ENCODE measurements at places on chromosomes 12 and 14.

DNA sequence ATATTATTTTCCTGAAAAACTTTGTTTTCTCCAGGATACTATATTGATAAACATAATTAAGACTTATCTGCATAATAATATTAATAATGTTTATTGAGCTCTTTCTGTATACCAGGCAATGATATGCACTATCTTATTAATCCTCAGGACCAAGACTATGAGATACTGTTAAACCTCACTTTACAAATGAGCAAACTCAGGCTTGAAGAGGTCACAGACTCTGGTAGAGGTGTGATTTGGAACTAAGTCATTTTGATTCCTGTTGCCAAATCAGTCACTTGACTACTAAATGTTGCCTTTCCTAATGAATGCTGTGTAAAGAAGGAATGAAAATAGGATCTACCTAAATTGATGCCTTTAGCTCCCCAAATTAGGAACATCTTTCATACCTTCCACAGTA is 7.3 kb downstream of the SLC39A9 start:
- no peak for DNase-seq

DNA sequence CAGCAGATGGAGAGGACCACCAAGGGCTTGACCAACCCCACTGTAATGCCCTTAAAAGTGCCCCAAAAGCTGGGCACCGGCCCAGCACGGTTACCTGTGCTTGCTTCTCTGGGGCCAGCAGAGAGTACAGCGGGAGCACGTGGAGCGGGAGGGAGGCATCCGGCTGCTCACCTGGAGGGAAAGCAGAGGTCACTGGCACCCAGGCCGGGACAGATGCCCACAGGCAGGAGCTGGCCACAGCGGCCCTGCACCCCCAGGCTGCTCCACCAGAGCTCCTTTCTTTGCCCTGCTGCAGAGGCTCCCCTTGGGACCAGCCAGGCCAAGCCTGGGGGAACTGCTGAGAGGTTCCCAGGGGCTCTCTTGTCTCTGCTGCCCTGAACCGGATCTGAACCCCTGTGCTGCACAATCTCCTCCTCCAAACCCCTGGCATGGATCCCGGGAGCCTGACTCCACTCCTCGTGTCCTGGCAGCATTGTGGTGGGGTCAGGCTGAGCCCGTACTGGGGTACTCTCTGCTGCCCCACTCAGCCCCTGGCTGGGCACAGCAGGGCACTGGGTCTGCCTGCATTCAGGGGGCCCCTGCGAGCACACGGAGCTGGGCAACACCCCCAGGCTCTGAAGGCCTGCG is 24.0 kb downstream of the DHX37 start:
- DNase-seq = no peak

DNA sequence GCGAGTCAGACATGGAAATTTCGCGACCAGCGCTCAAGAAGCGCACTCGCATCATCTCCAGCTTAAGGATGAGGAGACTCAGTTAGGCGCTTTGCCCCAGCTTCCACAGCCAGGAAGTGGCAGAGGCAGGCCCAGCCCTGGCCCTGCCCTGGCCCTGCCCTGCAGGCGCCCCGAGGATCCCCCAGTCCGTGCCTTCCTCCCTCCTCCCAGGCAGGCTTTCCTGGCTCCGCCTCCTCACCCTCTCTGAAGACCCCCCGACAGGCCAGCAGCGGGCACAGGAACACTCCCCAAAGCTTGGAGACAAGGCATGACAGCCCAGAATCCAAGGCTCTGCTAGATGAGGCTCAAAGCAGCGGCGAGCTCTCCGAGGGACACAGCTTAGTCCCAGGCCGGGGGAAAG is 25.1 kb downstream of the UBR7 start:
- no peak for DNase-seq

GRCh38 chr12:52590021-52590420 is 11.2 kb downstream of the KRT72 start:
- DNase-seq = no peak

GRCh38 chr12:108543652-108544051 is 17.3 kb downstream of the SART3 start:
- DNase-seq = peak; percentile 65

- DNase-seq = no peak
Measured at GRCh38 chr12:103809154-103809553, 31.9 kb downstream of the NT5DC3 start.

DNA sequence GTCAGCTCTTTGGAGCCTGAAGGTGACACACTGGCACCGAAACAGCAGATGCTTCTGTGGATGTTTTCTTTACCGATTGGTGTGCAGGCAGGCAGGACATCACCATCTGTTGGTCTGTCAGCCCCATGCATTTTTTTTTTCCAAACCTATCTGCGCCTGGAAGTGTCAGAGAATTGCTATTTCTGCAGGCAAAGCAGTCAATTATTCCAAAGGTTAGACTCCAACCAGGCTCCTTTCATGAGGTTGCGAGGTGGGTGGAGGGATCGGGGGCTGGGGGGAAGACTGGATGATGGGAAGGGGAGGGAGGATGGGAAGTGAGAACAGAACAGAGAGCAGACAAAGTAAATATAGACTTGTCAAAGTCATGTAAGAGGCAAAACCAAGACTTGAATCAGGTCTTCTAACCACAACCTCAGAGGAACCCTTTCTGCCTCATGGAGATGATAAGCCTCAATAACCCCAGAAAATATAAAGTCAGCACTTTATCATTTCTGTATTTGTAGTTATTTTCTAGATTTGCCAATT is 117.7 kb downstream of the OTOGL start:
- no peak for DNase-seq

DNA sequence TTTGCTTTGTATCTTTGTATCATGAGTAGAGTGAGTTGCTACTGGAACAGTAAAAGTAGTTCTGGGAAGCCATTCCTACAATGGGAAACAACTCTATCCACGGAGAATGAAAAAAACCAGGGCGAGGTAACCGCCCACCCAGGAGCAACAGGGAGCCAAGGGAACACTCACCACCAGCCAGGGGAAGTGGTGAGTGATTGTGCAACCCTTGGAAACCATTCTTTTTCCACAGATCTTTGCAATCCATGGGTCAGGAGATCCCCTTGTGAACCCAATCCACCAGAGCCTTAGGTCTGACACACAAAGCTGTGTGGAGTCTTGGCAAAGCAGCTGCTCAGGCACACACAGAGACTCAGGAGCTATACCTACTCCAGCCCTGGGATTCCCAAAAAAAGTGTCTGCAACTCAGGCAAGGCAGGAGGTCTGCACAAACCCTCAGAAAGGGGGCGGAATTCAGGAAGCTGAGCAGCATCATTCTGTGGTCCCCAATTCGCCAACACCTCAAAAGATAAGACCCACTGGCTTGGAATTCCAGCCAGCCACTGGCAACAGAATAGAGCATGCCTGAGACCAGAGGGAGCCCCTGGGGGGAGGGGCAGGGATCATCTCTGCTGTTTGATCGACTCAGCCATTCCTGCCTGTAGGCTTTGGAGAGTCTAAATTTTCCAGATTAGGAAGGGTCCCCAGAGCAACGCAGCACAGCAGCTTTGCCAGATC is 52.1 kb upstream of the PPFIA2 start:
- DNase-seq = peak; percentile 15

DNA sequence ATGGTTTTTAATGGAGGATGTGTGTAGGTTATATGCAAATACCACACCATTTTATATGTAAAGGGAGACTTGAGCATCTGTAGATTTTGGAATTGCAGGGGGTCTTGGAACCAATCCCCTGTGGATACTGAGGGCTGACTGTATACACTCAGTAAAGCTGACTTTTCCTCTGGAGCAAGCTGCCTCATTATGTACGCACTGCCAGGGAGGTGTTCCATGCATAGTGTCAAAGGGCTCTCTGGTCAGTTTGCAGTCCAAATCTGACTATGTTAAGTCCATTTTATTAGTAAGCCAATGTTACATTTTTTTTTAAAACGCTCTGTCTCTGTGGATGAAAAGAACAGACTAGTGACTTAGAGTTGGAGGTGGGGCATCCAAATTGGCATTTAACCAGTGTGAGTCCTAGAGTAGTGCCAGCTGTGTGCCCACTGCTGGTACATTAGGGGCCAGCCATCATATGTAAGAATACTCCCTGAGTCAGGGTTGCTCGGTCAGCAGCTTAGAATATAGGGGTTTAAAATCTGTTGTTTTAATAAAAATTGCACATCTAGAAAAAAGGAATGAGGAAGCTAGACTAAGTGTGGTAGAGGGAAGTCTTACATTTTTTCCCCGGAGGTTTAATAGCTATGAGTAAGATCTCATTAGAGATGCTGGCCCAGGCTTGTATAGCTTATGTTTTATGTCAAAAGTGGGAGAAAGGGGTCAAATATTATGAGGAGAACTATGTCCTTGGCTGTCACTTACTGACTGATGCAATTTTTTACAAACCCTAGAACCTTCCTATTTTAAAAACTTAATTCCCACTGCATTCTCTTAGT is 87.0 kb downstream of the TESC start:
- peak; percentile 64 for DNase-seq

DNA sequence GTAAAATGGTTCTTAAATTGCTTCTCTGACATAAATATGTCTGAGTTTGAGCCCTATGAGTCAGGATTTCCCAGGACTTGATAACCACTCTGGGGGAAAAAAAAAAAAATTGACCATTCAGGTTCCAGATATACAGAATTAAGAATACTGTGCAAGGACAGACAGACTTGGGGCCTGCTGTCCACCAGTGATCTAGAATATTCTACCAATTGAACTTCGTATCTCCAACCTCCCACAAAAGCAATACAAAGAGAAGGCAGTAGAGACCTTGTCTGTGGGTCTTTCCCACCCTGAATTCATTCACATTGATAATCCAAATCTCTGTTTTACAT is 4.1 kb downstream of the SINHCAF start:
- DNase-seq = peak; percentile 25
